ENCODE measurements at places on chromosomes 1 and 21.
A peak's percentile ranks its signal among the peaks of the same experiment; 100 is the strongest.

GRCh38 chr1:3312898-3313575 lies 141.4 kb upstream of the ARHGEF16 start:
- DNase-seq = peak; percentile 71

DNA sequence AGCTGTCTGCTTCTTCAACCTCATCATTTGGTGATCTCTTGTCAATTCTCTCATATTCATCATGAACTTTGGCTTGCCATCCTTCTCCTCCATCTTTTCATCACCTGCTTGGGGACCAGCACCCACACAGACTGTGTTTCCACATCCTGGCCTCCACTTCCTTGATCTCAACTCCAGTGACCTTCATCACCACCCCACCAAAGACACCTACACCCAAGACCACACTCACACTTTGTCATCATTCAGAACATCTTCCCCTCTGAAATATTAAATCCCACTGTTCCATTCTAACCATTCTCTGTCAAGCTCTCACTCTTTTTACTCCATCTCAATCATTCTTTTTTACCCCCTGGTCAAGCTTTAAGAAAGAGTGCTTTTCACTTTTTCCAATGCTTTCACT lies 115.5 kb upstream of the VAV3 start:
- peak; percentile 30 for DNase-seq

DNA sequence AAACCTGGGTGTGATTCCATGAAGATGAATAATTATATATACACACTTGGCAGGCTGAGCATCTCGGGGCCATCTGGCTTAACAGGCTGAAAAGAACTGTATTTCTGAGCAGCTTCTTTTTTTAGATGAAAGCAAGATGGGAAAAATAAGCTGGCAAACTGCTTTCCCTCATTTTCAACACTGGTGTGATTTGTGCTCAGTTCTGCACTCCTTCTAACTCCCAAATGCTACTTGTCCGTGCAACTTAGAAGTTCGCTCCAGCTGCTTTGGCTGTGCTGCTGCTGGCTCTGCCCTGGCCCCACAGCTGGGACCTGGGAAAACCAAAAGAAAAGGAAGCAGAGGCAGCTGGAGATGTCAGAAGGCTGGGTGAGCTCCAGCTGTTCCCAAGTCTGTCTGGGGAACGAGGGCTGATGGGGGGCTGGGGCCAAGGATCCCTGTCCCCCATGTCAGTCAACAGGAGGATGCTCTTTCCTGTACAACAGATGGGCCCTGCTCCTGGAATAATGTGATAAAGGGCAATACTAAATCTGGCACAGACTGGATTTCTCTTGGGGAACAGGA lies 44.9 kb downstream of the PAFAH2 start:
- no peak for DNase-seq

DNA sequence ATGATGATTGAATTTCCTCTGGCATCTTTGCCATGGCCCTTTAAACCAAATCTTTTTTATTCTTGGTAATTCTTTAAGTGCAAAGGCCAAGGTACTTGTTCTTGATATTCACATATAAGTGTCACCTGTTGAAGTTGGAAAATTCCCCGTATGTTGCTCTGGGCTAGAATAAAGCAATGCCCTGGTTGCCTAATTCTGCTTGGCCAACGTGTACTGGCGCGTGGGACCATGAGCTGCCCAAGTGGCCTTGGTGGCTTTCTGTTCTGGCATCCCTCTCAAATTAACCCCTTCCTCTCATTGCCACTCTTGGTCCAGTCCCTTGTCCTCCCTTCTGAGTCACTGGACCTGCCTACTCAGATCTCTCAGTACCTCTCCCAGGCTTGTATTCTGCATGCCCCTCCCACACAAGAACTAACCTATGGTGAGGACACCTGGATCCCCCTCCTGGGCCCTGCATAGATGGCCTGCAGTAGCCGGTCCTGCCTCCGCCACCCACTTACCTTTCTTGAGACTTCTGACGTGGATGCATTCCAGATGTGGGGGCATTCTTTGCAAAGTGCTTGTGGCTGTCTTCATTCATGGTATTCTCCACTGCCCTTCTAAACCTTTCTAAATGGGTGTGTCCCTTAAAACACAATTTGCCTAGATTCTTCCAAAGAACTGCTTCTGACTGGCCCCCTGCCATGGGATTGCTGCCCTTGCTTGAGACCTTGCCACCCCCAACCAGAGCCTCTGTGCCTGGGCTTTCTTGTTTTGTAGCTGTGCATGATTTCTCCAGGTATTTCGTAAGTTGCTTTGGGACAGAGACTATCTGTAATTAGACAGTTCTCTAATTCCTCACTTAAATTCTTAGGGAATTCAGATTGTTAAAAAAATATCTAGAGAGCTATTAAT lies 152.4 kb downstream of the GALNT2 start:
- DNase-seq = no peak

DNA sequence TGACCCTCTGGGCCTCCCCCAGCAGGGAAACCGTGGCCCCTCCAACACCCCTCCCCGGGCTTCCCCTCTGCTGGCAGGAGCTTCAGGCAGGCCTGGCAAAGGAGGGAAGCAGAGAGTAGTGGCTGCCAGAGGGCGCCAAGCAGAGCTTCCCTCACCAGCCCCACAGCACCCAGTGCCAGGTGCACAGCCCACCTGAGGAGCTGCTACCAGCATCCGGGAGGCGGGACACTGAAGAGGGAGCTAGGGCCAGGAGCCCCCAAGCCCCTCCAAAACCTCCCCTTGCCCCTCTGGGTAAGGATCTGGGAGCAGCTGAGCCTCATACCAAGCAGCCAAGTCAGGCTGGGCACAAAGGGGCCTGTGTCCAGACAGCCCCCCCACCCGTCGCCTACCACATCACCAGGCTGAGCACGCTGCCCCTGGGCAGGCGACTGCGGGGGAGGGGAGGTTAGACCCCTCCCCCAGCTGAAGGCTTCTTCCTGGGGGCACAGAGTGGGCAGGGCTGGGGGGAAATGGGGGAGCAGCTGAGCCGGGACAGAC lies 19.6 kb downstream of the CCDC24 start:
- no peak for DNase-seq

Data from activated CD4-positive, alpha-beta T cell treated with anti-CD3 and anti-CD28 coated beads, Interleukin-2, amount 50 U/mL, for 16 hours (primary cell).